ENCODE measurements at places on chromosomes 1 and 21.
A peak's percentile ranks its signal among the peaks of the same experiment; 100 is the strongest.

DNA sequence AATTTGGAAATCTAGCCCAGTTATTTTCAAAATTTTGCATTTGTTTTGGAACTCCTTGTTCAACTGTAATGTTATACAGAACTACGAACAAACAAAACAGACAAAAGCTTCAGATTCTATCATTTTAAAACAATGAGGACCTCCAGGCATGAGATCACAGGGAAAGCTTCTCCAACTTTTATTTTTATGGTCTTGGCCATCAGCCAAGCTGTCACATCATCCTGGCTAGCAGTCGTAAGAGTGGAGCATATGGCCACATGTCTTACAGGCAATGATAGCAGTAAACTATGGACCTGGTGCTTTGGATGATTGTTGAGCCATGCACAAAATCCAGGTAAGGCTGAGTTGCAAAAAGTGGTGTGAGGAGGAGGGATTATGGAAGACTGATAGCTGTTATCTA is 299.6 kb downstream of the LMX1A start:
- peaks cover 13% of the 10 kb centered on the region for H3K4me1 ChIP-seq
- no peak overlapping the region for H3K27ac ChIP-seq
- no peaks in the 10 kb centered on the region for H3K36me3 ChIP-seq
- DNase-seq = no peak

DNA sequence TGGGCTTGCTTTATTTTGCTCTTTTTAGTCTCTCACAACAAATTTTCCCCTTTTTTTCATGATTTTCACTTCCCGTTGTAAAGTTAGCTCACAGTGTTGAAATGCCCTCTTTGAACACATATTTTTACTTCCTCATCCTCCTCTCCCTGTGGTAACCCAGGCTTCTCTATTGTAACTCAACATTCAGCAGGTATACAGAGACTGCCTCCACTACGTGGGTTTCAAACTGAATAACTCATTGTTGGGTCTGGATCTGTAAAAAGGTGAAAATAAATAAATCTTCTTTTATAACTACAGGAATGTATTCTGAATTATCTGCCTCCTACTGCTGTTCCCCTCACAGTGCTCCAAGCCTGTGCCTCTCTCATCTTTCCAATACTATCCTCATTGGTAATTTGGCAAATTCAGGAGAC is 166.4 kb downstream of the RUNX1 start:
- no peaks in the 10 kb centered on the region for H3K27me3 ChIP-seq
- peaks cover 66% of the 10 kb centered on the region for H3K4me1 ChIP-seq

DNA sequence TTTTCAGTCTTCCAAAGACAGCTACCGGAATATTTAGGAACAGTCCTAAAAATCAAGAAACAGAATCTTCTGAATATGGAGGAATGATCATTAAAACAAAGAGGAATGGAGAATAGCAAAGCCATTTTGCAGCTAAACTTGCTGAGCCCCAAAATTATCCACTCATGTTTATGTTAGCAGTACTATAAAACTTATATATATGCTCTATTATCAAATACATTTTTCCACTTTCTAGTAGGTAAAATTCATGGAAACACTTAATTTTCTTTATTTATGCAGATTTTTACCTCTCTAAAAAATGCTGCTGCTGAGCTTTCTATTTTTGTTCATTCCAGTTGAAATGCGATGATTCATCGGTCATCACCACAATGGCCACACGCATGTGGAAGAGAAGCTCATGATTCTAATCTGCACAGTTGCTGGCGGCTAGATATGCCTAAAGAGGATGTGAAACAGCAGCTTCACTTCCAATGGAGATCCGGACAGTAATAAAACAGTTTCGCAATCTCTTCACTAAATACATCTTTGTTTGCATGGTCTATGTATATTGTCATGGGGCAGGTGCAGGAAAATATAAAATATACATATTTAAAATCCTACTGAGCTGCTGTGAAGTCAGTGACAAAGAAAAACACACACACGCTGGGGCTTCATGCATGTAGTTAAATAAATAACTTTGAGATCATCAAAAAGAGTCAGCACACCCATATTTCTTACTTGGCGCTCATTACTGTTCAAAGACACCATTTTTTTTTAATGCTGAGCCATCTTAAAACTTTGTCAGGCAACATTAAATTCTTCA is 292.2 kb downstream of the SMYD3 start:
- H3K4me3 ChIP-seq = no peak overlapping the region
- DNase-seq = no peak
- peaks cover 2% of the 10 kb centered on the region for H3K36me3 ChIP-seq
- H3K27me3 ChIP-seq = no peaks in the 10 kb centered on the region

GRCh38 chr1:212771341-212771740 is 20.2 kb downstream of the NSL1 start:
- no peaks in the 10 kb centered on the region for H3K27me3 ChIP-seq
- DNase-seq = no peak

GRCh38 chr21:45593162-45594022 is 50.1 kb upstream of the PCBP3 start:
- no peak for DNase-seq
- peaks cover 29% of the 10 kb centered on the region for H3K27me3 ChIP-seq
- H3K4me1 ChIP-seq = peaks cover 8% of the 10 kb centered on the region
- no peaks in the 10 kb centered on the region for H3K36me3 ChIP-seq

GRCh38 chr21:31347435-31348032 is 3.5 kb upstream of the TIAM1 start:
- H3K4me3 ChIP-seq = no peak overlapping the region
- no peak for DNase-seq
- peaks cover 3% of the 10 kb centered on the region for H3K36me3 ChIP-seq

- no peak for DNase-seq
- no peaks in the 10 kb centered on the region for H3K27me3 ChIP-seq
- H3K4me3 ChIP-seq = no peak overlapping the region
- peaks cover 8% of the 10 kb centered on the region for H3K4me1 ChIP-seq
- H3K27ac ChIP-seq = no peak overlapping the region
- H3K36me3 ChIP-seq = no peaks in the 10 kb centered on the region
These were observed 123.6 kb downstream of the DTL start for GRCh38 chr1:212158912-212159796.

DNA sequence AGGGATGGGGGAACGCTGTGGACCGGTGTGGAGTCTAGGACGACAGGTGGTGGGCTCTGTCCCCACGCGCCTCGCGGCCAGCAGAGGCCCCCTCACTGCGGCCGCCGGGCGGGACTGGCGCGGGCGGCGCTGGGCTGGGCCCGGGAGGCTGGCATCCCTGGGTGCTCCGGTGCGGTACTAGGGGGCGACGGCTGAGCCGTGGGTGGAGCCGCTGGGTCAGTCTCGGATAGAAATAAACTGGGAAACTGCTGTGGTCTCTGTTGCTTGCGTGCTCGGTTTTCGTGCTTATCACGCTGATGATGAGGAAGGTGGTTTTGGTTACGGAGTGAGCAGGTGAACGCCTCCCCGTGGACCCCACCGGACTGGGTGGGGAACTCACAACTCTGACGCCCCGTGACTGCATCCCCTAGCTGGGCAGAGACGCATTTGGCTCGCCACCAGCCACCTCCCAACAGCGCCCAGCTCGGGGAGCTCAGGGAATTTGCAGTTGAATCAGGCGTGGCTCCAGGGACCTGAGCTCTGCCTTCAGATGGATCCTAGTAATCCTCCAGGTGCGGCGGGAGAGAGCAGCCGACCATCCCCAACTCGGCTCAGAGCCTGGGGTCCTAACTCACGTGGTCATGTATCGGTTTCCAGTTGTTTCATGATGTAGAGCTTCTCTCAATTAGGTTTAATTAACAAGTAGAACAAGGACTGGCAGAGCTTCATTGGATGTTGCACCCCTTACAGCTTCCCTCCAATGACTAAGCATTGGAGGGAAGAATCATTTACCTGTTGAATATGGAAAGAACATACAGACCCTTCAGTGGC is 32.1 kb downstream of the HSD17B7 start:
- DNase-seq = peak; percentile 41
- peaks cover 18% of the 10 kb centered on the region for H3K4me1 ChIP-seq
- no peak overlapping the region for H3K27ac ChIP-seq
- peak overlapping the region; percentile 76 for H3K4me3 ChIP-seq
- H3K36me3 ChIP-seq = no peaks in the 10 kb centered on the region
- H3K27me3 ChIP-seq = peaks cover 32% of the 10 kb centered on the region
